ENCODE measurements at places on chromosomes 2 and 18. TPM values are rescaled to one million over a fixed set of nuclear protein-coding genes. Genes with fewer than 3 reads are reported as not detected.

- DNase-seq: no peak
Observed at GRCh38 chr2:163673522-163673921, 62.3 kb downstream of the FIGN start.

- no peak for DNase-seq
Observed at GRCh38 chr18:23887035-23887434, 127.5 kb upstream of the TTC39C start.

DNA sequence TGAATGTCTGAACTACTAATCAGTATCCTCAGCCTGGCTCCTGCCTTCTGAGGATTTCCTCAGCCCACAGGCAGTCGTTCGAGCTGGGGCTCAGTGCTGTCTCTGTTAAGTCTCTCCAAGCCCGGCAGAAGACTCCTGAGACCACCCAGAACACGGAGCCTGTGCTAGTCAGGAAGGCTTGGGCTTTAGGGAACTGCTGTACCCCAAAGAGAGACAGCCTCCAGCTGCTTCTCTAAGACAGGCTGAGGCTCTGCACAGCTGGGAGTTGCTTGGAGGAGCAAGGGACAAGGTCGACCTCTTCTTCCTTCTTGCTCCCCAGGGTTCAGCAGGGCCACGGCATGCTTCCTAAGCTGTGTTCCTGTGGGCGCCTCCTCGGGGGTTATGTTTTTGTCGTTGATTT is 283.4 kb upstream of the MYT1L start:
- no peak for DNase-seq

DNA sequence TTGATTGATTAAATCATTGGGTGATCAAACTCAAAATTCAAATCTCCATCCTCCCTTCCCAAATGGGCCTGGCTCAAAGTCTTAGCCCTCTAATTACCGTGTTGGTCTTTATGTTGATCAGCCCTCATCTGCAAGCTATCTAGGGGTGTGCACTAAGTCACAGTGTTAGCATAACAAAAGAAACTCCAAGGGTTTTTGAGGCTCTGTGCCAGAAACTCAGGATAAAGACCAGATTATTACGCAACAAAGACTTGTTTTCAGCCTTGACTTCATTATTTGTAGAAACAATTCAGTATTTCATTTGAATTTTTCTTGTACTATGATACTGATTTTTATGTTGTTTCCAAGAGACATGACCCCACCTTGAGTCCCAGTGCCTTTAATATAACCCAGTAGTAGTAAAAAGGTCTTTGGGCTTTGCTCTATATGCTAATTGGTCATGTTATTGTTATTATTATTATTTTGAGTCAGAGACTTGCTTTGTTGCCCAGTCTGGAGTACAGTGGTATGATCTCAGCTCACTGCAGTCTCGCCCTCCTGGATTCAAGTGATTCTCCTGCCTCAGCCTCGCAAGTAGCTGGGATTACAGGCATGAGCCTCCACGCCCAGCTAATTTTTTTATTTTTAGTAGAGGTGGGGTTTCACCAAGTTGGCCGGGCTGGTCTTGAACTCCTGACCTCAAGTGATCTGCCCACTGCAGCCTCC is 13.9 kb downstream of the PSMD14 start:
- no peak for DNase-seq

- no peak for DNase-seq
Observed at GRCh38 chr2:211623096-211623495, 915.5 kb downstream of the ERBB4 start.

DNA sequence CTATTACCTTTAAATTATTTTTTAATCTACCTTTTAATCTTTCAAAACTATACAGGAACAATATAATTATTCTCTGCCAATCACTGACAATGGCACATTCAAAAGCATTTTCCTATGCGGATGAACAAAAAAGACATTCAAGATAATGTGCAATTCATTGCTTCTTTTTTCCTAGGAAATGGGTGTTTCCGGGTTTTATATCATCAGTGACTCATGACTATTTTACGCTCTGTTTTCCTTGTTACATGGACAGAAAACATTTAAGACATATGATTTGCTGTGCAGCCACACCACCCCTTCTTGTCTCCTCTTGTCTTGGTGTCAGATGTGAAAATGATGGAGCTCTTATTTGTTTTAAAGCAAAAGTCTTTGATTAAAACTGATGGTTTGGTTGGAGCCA is 184.7 kb upstream of the LINC00305 start:
- DNase-seq: no peak

DNA sequence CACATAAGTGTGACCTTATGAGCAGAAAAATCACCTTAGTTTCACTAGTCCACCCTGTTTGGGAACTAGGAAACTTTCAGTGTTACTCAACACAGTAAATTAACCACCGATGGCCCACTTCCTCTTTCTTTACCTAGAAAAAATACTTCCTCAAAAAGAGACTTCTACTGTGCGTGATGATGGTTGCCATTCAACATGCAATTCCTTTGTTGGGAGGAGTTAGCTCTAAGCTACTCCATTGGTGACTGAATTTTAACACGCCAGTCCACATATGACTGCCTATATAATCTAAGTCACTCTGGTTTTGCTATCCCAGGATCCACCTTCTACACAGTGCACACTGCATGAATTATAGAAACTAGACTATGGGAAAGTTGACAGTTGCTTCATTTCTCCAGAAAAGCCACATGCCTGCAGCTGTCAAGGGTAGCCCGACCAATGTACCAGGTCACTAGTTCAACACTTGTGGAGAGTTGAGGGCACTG is 47.8 kb upstream of the REG3G start:
- DNase-seq: no peak

DNA sequence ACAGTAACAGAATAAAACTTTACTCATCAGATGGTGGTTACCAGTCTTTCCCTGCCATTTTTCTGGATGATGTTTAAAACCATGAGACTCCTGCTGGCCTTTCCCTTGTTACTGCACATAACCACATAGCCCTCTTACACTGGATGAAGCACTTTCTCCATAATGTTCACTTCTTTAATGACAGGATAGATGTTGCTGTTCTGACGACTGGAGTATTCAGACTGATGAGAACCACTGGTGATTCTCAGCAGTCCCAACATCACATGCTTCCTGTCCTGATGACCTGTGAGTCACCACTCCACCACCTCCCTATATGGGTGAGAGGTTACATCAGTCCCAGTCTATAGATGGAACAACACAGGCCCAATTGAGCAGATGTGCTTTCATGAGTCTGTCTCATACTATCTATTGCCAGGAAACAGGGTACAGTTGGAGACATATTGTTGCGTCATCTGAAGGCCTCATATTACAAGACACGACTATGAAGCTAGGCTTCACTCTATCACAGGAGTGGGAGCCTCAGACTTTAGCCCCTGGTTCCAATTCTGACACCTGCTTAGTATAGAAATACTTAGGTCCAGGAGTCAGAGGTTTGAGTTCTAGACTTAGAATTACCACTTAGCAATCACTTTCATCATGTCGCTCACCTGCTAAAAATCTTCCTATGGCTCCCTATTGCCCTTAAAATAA is 145.7 kb upstream of the KLF7 start:
- no peak for DNase-seq

DNA sequence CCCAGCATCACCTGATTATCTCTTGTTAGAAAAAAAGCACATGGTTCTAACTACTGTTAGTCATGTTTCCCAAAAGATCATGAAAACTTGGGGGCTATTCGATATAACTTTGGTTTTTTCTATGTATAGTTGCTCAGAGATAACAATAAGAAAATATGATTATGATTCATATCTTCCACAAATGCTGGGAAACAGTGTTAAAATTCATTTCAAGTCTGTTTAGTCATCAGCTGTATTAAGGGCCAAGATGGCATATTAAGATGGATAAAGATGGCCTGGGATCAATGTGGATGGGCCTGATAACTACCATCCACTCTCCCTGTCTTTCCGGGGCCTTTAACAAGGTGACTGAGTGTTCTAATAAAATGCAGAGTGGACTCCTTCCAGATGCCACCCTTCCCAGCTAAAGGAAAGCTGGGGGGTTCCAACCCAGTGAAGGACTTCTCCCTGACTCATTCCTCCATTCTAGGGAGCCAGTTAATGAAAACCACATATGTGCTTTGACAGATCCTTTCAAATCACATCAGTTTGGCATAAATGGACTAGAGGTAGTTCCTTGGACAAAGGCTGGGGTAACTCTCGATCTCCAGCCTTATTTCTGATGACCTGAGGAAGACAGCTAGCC is 221.6 kb downstream of the VAPA start:
- DNase-seq: no peak

DNA sequence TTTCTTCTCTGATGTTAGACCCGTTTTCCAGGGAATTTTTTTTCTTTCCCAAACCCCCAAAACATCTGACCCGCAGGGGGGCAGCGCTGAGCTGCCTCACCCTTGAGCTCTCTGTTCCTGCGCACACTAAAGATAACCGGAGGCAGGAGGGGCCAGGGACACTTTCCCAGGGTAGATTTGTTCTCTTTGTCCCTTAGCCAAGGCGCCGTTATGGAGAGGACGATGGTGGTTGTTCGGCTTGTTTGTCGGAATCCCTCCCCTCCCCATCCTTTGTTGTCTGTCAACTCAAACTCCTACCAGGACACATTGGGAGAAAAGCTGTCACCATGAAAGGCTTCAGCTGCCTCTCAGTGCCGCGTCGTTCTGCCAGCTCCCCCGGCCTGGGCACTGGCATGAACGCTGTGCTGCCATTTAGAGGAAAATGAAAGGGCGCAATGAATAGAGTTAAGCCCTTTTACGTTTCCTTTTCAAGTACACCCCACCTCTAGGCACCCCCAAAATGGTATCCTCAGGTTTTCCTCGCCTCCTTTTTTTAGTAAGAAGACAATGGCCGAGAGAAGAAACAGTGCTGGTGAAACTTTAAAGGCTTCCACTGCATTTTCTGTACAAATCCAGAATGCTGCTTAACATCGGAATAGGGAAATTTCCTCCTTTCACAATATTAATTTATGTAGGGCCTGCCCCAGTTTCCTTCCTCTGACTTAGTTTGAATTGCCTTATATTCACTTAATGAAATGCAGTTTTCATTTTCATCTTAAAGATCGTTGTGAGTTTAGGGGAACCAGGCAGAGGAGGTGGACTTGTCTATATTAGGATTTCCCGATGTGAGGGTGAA is 62.1 kb downstream of the RND3 start:
- no peak for DNase-seq

DNA sequence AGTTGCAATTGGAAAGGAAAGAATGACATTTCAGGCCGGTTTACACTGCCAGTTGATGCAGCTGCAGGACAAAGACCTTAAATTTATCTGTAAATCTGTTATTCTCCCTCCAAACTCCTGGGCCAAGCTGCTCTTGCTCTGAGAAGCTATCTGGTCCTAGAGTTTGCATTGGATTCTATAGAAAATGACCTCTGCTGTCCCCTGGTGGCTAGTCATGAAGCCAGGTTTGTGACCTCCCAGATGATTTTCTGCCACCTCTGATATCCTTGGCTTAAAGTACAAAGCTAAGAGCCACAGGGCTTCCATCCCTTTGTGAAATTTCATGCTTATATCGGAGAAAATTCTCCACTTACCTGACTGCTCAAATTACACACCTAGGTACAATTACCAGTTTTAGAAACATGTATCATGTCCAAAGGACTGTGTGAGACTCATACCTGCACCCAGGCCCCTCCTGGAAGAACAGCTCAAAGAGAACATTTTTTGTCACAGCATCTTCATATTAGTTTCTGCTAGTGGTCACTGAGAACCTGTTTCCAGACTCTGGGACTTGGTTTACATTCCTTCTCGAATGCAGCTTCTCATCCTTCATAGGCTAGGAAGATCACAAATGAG is 28.9 kb upstream of the IER3IP1 start:
- no peak for DNase-seq

GRCh38 chr2:150859162-150859561 is 371.7 kb upstream of the RND3 start:
- no peak for DNase-seq

- no peak for DNase-seq
Observed at GRCh38 chr2:86781363-86781762, 9.3 kb downstream of the CD8A start.

GRCh38 chr2:114056294-114057143 is 166.6 kb downstream of the ACTR3 start:
- DNase-seq: no peak

DNA sequence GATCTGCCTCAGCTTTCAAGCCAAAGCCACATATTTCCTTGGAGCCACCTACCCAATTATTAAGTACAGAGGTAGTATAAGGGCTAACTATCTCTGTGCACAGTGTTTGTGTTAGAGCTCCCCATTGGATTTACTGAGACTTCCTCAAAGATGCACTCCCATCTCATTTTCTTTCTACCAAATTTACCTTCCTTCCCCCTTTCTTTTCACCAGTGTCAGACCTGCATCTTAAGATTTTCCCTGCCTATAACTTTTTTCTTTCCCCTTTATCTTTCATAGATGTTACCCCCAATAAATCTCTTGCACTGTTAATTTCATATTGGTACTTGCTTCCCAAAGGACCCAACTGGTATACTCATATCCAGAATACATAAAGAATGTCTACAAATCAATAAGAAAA is 5.9 kb upstream of the REL start:
- no peak for DNase-seq

The GAREM2 gene
- polyA plus RNA-seq: 4.0 TPM

The GAL3ST2 gene
- polyA plus RNA-seq: not detected

The TBR1 gene
- not detected for polyA plus RNA-seq
